ENCODE measurements at places on chromosomes 6 and 20.
A peak's percentile ranks its signal among the peaks of the same experiment; 100 is the strongest.

DNA sequence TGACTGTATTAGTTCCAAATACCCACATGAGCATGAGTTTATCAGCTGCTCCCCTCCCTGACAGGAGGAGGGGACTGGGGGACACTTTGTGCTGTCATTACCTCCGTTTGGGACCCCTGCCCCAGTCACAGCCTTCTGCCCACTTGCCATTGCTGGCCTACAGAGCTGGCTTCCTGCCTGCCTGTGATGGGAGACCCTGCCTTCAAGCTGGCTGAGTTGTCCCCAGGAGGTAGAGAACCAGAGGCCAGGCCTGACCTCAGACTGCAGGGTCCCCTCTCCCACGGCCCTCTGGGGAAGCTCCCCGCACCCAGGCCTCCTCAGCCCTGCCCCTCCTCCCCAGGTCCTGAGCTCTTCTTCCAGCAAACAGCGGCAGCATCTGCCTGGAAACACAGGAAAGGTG, 105.5 kb downstream of the JPH2 start:
- no peak for DNase-seq

- DNase-seq: no peak
These were observed 9.5 kb downstream of the DAAM2 start for GRCh38 chr6:39801456-39802251.

- DNase-seq: peak; percentile 64
These were observed 33.3 kb downstream of the JPH2 start for GRCh38 chr20:44153636-44154043.

GRCh38 chr6:143167224-143167623, 106.5 kb downstream of the AIG1 start:
- DNase-seq: no peak

GRCh38 chr6:25601800-25602673, 50.0 kb upstream of the SCGN start:
- DNase-seq: peak; percentile 21

- DNase-seq: no peak
These were observed 7.8 kb upstream of the DLL1 start for GRCh38 chr6:170298688-170299087.

GRCh38 chr20:32993496-32994050, 10.7 kb downstream of the SUN5 start:
- DNase-seq: no peak

Data from AG08396 (cell line).